Esophagus squamous epithelium (tissue), 5 donors: ENCODE measurements at places on chromosomes 6 and 20. TPM values are rescaled to one million over a fixed set of nuclear protein-coding genes. Genes with fewer than 3 reads are reported as not detected.

Gene TREM2
- total RNA-seq: 0.95 TPM

Gene LRRC73
- total RNA-seq: 0.38 TPM

Gene RFX6
- not detected for total RNA-seq

Gene RAET1G
- total RNA-seq: 12.0 TPM

Gene PRSS35
- not detected for total RNA-seq

Gene PLCB4
- 1.1 TPM for total RNA-seq

Gene SAPCD1
- total RNA-seq: 0.95 TPM

Gene GABRR2
- 0.19 TPM for total RNA-seq

Gene LCA5
- 3.6 TPM for total RNA-seq

Gene GPLD1
- total RNA-seq: 0.27 TPM

Gene TRAPPC3L
- not detected for total RNA-seq

Gene CALHM5
- 0.13 TPM for total RNA-seq

Gene BANF2
- total RNA-seq: not detected

Gene MUCL3
- 8.3 TPM for total RNA-seq

Gene MAPK13
- total RNA-seq: 92.4 TPM

Gene SLC13A3
- 0.34 TPM for total RNA-seq

Gene VGLL2
- not detected for total RNA-seq

Gene BMP2
- 3.5 TPM for total RNA-seq

Gene OR2B6
- total RNA-seq: not detected

Gene SNAP91
- not detected for total RNA-seq

Gene PIGT
- total RNA-seq: 48.1 TPM

Gene MLIP
- 4.3 TPM for total RNA-seq

Gene DEFB124
- not detected for total RNA-seq

Gene ENPP5
- total RNA-seq: 0.94 TPM

Gene PDYN
- not detected for total RNA-seq

Gene PBOV1
- not detected for total RNA-seq

Gene SMLR1
- not detected for total RNA-seq

Gene OPRM1
- not detected for total RNA-seq

Gene LY6G6F
- not detected for total RNA-seq
